CD4-positive, alpha-beta memory T cell (primary cell): ENCODE measurements at places on chromosomes 7 and 10. TPM values are rescaled to one million over a fixed set of nuclear protein-coding genes. Genes with fewer than 3 reads are reported as not detected.

PLAC9 gene
- 0.81 TPM for polyA plus RNA-seq

DNA sequence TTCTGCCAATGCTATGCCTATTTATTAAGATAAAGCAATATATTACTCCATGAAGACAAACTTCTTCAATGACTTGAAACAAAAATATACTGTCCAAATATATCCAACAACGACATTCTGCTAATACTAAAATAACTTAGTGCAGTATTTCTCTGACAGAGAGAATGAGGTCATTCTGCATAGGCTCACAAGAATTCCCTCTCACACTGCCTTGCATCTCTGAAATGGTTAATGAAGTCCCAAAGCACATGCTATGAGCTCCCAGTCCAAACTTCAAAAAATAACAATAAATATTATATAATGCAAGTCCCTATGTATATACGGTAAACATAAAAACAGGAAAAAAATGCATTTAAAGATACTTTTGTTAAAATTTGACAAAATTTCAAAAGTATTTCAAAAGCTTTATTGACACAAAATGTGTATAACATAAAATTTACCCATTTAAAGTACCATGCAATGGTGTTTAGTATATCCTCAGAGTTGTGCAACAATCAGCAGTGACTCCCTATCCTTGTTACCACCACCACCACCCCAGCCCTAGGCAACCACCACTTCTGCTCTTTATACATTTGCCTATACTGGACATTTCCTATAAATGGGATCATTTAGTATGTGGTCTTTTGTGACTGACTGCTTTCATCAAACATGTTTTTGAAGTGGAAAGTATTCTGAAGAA lies 27.6 kb downstream of the CHCHD3 start:
- no peak for DNase-seq

- no peak for DNase-seq
These were observed 81.0 kb downstream of the EZH2 start for GRCh38 chr7:148803094-148803493.

BTBD16 gene
- not detected for polyA plus RNA-seq

HPS1 gene
- polyA plus RNA-seq = 72.0 TPM

GPRIN2 gene
- not detected for polyA plus RNA-seq
